ENCODE measurements at places on chromosomes 12 and 14.

GRCh38 chr12:5160827-5161226 lies 117.1 kb downstream of the KCNA5 start:
- DNase-seq = no peak

- DNase-seq = no peak
These were observed 57.5 kb downstream of the ZNF664 start for GRCh38 chr12:124030510-124030909.

- DNase-seq = peak; percentile 15
These were observed 1.0 kb downstream of the NAA25 start for GRCh38 chr12:112107306-112108201.

- DNase-seq = peak; percentile 26
These were observed 1.2 kb downstream of the CRY1 start for GRCh38 chr12:107091989-107092641.

GRCh38 chr12:27593266-27593665 lies 69.3 kb downstream of the PPFIBP1 start:
- DNase-seq = no peak

DNA sequence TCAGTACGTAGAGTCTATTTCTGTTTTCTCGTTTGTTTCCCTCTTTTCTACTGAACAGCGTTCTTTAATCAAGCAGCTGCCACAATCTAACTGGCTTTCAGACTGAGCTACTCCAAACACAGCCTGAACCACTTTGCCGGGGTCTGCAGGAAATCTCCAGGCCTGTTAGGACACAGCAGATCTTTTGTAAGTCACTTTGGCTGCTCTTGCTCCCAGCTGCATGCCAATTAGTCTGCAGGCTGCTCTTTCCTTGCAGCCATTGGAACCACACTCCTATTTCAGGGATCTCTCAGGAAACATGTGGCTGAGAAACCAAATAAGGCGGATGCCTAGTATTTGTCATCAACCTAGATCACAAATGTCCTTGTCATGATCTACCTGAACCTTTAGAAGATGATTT lies 73.6 kb downstream of the TMTC1 start:
- DNase-seq = no peak

DNA sequence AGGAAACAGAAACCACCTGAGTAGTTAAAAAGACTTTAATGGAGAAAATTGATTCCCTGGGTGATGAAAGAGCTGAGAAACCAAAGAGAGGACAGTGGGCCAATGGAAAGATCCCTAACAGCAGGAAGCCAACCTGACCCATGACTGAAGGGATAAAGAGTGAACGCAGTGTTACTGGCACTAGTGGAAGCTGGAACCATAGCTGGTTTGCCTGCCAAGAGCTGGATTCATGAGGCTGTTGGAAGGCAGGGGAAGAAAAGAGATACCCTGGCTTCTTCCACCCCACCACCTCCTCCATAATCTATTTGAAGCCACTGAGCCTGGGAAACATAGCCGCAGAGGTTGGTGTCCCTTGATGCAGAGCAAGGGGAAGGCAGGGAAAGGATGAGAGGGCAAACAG lies 125.5 kb upstream of the PRKD1 start:
- no peak for DNase-seq

- DNase-seq = no peak
These were observed 785 bp upstream of the ACTN1 start for GRCh38 chr14:68979722-68980451.

DNA sequence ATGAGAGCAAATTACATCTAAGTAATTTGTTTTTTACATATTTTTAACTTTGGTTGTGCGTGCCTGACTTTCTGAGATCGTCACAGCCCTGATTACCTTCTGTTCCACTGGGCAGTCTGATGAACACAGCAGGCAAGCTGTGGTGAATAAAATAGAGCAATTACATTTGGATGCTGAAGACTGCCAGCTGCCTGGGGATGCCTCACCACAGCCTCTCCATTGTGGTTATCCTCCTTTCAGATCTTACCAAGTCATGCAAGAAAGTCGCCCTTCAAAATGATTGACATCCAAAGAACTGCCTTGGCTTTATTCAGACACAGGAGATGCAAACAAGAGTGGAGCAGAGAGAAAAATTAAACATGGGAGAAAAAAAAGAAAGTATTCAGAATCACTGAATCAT lies 456.6 kb upstream of the TMPO start:
- DNase-seq = no peak

DNA sequence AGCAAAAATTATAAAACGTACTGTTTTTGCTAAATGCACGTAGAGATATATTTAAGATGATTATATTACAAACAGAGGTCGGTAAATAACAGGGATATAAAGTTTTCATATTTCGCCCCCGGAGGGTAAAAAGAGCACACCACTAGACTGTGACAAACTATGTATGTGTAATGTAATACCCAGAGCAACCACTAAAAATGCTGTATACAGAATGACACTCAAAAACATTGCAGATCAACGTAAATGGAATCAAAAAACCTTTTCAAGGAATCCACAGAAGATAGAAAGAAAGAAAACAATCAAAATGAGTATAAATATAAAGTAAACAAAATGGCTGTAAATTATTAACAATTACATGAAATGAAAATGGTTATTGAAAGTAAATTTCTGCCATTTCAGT lies 37.6 kb upstream of the PRB4 start:
- no peak for DNase-seq

- DNase-seq = no peak
These were observed 134.0 kb downstream of the DIO2 start for GRCh38 chr14:80077262-80077661.

DNA sequence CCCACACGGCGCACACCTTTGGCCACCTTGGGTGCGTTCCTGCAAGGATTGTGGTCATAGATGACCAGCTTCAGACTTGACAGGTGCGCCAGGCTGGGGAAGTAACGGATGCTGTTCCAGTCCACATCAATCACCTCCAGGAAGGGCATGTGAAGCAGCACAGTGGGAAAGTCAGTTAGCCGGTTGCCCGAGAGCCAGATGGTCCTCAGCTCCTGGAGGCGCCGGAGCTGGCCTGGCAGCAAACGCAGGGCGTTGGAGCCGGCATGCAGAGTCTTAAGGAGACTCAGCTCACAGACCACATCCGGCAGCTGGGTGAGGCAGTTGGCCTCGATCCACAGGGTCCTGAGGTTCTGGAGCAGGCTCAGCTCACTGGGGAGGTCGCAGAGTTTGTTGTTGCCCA lies 581 bp downstream of the LRRC10 start:
- DNase-seq = no peak

GRCh38 chr12:3145546-3146310 lies 68.5 kb downstream of the TSPAN9 start:
- DNase-seq = no peak

GRCh38 chr12:6644903-6645302 lies 2.3 kb downstream of the ACRBP start:
- DNase-seq = no peak

GRCh38 chr12:50584135-50584534 lies 79.3 kb downstream of the DIP2B start:
- DNase-seq = no peak

DNA sequence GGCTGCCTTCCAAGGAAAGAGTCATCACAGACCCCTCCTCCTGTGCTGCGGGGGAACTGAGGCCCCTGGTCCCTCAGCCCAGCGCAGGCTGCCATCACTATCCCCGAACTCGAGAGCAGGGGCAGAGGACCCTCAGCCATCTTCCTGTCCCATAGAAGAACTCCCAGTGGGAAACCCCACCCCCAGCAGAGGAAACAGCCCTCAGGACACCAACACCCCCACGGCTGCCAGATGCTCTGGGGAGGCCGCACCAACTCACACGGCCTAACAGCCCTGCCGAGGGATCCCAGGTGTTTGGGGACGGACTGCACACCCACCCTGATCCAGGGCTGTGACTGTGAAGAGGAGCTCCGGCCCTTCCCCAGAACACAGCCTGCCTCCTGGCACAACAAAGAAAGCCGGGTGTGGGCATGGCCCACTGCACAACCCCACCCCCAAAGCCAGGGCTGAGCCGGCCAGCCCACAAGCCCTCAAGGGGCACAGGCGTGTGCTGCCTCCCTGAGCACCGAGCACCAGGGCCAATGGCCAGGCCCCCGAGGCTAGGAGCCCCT lies 16.3 kb upstream of the C14orf180 start:
- no peak for DNase-seq

GRCh38 chr12:30965613-30965985 lies 39.1 kb downstream of the TSPAN11 start:
- DNase-seq = no peak

DNA sequence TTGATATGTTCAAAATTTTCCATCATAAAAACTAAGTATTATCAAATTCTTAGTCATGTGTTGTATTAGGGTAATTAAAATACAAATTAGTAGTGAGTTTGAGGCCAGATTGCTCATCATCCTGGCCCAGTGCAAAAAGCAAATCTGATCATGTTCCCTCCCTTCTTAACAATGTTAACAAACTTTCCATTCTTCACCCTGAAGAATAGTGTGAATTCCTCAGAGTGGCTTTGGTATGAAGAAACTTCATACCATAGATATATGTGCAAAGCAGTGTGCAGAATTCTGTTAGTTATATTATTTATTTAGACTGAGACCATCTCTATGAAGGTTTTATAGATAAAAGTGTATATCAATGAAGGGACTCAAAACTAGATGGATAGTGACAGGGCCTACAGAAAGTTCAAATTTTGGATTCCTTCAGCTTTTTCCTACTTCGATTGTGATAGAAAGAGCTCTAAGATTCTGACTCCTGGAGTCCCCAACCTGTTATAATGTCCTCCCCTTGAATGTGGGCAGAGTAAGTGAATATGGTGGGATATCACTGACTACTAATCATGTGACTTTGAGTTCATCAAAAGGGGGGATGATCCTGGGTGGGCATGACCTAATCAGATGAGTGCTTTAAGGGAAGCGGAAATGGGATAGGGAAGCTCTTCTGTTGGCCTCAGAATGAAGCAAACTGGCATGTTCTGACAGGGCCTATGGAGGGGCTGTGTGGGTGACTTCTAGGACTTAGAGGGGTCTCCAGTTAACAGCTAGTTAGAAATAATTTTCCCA lies 271.4 kb downstream of the BTG1 start:
- no peak for DNase-seq

- DNase-seq = no peak
These were observed 18.8 kb downstream of the KCNH5 start for GRCh38 chr14:63026491-63026890.

- no peak for DNase-seq
These were observed 32.1 kb upstream of the SLC38A1 start for GRCh38 chr12:46300910-46301309.

GRCh38 chr14:33676135-33676566 lies 274.7 kb downstream of the EGLN3 start:
- no peak for DNase-seq

DNA sequence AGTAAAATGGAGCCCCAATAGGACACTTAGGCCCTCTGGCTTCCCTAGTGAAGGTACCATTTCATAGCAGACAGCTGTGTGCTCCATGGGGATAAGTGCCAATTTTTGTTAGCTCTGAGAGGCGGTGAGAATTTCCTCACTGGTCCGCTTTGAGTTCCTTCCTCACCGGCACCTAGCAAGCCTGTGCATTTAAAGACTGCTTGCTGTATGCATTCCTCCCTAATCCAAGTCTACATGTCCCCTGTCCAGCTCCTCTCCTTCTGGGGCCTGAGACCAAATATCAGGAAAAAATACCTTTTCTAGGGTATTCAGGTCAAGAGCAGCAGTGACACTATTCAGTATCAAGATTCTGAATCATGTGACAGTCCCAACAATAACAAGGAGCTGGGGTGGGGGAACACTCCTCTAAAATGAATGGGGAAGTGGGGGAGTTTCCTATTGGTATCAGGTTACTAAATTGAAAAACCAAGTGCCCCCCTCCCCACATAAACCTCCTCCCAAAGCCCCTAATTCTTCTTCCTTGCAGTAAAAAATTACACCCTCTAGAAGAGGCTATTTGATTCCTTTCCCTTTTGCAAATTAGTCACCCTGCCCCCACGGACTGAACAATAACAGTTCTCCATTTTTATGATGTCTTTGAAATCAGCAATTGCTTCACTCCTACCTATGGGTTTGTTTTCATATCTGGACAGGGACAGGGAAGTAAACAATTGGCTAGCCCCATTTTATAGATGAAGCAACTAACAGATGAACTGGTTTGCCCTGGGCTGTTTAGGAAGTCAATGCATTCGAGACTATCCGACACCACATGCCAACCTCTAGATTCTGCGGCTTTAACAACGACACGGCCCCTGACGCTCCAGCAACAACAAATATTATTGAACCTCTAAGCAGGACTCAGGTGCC lies 28.9 kb downstream of the BCL11B start:
- DNase-seq = peak; percentile 55

DNA sequence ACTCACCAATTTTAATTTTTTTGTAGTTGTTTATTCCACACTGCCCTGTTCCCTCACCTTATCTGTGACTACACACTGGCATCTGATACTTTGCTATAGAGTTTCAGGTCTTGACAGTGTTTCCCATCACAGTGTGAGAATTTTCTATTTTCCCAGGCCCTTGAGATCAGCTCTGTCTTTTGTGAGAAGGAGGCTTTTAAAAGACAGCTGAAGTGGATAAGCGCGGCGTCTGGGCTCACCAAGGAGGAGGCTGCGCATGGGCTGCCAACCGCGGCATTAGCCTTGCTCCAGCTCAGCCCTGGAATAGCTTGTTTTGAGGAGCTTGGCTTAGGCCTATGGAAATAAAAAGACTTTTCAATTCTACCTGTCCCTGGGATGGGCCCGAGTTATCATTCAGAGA lies 181.3 kb downstream of the RMST start:
- DNase-seq = no peak

- no peak for DNase-seq
These were observed 27.4 kb upstream of the RXYLT1 start for GRCh38 chr12:63752283-63752682.

DNA sequence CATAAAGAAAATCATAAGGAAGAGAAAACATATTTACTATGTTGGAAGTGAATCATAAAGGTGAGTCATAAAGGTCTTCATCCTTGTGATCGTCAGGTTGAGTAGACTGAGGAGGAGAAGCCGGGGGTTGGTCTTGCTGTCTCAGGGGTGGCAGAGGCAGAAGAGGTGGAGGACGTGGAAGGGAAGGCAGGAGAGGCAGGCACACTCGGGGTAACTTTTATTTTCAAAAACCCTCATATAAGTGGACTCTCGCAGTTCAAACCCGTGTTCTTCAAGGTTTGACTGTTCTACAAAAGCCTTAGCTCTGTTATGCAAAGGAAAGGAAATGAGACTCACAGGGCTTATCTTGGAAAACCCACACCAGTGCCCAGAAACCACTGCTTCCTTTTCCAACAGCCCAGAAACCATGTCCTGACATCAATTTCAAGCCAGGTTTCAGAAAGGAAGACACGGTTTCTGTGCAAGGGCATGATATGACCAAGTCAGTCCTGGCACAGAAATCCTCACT lies 14.0 kb downstream of the SMCO2 start:
- peak; percentile 44 for DNase-seq

DNA sequence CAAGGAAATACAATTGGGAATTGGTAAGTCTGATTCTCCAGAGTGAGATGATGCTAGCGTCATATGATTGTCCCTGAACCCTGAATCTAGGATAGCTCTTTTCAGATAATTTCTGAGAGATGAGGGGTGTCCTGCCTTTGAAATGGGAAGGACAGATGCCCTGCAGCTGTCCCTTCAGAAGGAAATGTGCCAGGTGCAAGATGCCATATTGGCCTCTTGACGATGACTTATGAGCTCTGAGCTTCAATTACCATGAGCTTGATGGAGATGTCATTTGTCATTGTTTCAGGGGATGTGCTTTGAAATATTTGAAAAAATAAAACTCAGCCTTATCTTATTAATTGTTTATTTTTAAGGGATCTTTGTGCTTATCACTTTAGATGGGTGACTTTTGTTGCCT lies 185.1 kb downstream of the DACT1 start:
- no peak for DNase-seq

GRCh38 chr14:92589213-92589852 lies 75.8 kb downstream of the RIN3 start:
- DNase-seq = no peak
